ENCODE measurements at places on chromosomes 11 and 22.

- no peak for DNase-seq
Measured at GRCh38 chr11:104098132-104098531, 61.7 kb downstream of the DDI1 start.

DNA sequence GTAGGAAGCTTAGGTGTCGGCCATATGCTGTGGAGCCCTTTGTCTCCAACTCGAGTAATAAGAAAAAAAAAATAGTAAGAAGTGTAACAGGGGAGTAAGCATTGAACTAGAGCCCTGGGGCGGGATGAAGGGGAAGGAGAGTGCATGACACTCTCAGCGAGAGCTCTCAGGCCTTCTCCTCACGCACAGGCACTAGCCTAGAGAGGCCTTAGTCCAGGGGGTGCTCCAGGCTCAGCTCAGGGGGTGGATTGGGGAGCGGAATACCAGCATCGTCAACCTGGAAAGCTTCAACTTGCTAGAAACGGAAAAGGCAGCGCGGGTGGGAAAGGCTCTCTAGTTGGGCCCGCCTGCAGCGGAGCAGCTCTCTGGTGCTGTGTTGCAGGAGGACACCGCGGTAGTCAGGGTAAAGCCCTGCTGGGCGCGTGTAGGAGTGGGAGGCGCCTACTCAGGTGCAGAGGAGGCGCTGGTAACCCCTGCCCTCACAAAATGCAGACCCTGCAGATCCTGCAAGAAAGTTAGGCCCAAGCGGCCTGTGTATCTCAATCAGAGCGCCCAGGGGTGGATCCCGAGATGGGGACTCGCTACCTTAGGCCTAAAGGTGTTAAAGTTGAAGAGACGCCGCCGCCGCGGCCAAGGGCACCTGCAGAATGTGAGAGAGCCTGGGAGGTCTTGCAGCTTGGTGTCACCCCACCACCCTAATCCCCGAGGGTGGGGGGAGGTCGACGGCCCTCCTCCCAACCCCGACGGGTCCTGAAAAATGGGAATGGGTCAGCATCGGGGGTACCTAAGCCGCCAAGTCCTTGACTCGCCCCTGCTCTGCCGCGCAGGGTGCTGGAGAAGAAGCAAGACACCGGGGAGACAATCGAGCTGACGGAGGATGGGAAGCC, 2.8 kb downstream of the SLC17A6 start:
- DNase-seq, result no peak

GRCh38 chr11:86781546-86781945, 18.8 kb upstream of the PRSS23 start:
- no peak for DNase-seq

DNA sequence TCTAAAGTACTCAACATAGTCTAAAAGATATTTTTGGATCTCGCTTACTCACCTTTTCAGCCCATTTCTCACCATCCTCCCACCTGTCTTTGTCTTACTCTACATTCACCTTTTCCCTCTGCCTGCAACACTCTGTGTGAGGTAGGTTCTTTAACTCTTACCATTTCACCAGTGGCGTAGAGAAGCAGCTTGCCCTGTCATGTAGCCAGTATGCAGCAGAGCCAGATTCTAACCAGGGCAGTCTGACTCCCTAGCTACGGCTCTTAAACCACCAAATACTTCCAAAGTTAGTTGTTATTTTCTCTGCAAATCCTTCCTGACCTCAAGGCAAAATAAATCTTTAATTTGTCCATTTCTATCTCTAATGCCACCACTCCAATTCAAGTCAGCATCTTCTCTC, 7.5 kb downstream of the ALG8 start:
- no peak for DNase-seq

GRCh38 chr11:103995896-103996295, 40.5 kb upstream of the DDI1 start:
- DNase-seq, result no peak

GRCh38 chr11:75029836-75030631, 41.3 kb downstream of the NEU3 start:
- DNase-seq, result no peak

GRCh38 chr22:46869831-46870441, 107.5 kb downstream of the TBC1D22A start:
- DNase-seq, result no peak

DNA sequence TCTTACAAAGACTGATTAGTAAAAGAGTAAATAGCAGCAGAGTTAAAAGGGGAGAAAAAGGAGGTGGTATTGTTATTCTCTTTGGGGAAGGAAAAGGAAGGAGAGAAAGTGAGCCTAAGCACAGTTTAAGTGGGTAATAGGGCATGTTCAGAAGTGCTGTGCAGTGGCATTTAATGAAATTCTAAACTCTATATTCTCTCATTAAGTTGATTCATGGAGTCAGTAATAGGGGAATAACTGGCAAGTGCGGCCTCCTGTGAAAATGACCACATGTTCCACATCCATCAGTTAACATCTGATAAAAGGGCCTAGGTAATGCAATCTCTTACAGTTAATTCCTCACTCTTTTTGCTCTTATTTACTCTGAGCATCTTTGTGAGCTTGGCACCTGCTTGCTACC, 516.7 kb downstream of the JRKL start:
- DNase-seq, result no peak

- DNase-seq, result no peak
Measured at GRCh38 chr11:5004424-5005274, 10.0 kb downstream of the OR51L1 start.

- DNase-seq, result no peak
Measured at GRCh38 chr11:96390488-96390792, 627 bp downstream of the JRKL start.

DNA sequence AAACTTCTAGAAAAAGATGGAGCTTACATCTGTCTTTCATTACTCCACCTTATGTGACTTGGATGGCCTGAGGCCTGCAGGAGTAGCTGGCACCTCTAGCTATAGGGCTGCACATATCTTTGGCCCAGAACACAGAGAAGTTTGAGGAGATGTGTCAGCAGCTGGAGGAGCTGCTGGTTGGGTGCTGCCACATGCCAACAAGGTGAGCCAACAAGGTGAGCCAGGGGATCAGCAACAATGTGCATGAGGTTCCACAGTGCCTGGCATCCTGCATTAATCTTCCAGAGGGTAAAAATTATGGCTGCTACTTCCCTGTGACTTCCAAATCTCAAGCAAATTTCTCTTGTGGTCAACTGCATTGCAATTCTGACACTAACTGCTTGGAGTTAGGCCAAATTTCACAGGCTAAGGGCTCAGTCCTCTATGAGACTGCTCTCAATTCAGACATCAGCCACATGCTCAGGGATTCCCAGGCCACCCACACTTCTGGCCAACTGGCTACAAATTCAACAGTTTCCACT, 16.0 kb downstream of the RBM7 start:
- no peak for DNase-seq

- no peak for DNase-seq
Measured at GRCh38 chr11:100689141-100689540, 2.1 kb downstream of the ARHGAP42 start.

DNA sequence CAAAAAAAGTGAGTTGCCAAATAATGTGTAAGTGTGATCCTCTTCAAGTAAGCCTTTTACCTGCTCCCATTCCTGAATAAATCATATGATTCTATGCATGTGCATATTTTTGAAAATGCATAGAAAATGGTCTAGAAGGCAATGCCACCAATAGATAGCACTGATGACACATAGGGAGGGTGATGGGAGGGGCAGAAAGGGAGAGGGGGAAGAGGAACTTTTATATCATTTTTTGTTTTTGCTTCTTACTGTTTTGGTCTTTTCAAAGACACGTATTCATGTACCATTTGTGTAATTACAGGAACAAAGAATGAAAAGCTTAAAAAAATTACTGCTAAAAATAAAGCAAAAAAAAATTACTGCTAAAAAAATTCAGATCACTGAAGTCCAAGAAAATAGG, 60.8 kb downstream of the C11orf58 start:
- DNase-seq, result no peak

GRCh38 chr22:46748908-46749675, 11.0 kb upstream of the CERK start:
- DNase-seq, result no peak

- no peak for DNase-seq
Measured at GRCh38 chr11:77204754-77205466, 76.9 kb downstream of the MYO7A start.

- no peak for DNase-seq
Measured at GRCh38 chr22:34395370-34395769, 475.1 kb upstream of the LARGE1 start.

DNA sequence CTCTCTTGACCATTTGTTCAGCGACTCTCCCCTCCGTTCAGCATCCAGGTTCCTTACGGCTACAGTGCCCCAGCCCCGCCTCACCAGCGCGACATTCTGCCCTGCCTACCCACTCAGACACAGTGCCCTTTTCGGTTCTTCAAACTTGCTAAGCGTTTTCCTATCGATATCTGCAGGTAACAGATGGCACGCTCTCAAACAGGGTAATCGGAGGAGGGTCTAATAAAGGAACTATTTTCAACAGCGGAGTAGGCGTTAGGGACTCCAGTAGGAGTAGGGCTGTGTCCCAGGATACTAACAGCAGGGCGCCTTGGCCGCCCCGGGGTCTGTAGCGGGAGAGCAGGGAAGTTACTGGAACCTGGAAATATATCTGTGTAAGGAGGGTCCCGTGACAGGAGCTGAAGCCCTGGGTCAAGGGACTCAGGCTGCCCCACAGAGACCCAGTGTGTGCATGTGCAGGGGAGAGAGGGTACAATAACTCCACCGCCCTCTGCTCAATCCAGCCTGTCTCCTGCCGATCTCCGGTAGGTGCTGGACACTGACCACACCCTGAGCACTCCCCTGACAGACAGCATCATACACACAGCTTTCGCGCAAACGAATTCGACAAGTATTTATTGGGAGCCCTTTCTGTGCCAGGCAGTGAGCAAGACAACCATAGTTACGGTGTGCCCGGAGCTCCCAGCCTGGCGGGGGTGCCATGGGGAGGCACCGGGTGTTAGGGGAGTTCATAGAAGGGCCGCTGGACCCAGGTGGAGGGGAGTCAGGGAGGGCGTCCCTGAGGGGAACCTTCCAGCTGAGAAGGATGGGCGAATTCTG, 2.1 kb downstream of the KLHL35 start:
- DNase-seq, result no peak

GRCh38 chr22:45223304-45224117, 17.2 kb downstream of the KIAA0930 start:
- no peak for DNase-seq

GRCh38 chr11:27471589-27472397, 797 bp downstream of the LGR4 start:
- no peak for DNase-seq

DNA sequence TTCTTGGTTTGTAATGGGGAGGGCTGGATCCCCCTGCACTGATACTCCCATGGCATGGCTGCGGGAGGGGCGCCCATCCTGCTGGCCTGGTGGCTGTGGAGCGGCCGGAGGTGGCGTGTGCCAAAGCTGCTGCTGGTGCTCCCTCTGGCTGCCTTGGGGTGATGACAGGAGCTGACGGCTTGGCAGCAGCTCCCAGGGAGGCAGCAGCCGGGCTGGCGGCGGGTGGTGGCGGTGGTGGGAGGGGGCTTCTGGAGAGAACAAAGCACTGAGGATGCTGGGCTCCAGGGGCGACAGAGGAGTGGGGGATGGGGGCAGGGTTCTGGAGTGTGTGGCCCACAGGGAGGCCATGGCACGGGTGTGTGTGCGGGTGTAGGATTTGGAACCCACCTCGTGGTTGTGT, 11.4 kb upstream of the MPPED1 start:
- DNase-seq, result no peak

GRCh38 chr22:37032535-37033460, 13.3 kb downstream of the MPST start:
- DNase-seq, result no peak

DNA sequence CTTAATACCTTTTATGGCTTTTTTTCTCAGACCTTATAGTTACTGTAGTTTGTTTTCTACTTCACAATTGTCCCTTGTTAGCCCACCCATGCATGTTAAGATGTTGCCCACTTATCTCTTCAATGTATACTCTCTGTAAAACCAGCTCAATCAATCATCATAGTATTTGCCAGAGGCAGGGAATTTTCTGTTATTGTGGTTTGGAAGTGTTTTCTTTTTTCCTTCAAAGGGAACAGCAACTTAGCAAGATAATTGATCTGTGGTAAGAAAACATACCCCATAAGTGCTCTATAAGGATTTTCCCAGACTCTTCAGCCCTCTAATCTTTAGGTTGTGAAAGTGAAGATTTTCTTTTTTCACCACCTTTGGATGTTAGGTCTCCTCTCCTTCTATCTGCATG, 76.7 kb upstream of the SYT9 start:
- no peak for DNase-seq

DNA sequence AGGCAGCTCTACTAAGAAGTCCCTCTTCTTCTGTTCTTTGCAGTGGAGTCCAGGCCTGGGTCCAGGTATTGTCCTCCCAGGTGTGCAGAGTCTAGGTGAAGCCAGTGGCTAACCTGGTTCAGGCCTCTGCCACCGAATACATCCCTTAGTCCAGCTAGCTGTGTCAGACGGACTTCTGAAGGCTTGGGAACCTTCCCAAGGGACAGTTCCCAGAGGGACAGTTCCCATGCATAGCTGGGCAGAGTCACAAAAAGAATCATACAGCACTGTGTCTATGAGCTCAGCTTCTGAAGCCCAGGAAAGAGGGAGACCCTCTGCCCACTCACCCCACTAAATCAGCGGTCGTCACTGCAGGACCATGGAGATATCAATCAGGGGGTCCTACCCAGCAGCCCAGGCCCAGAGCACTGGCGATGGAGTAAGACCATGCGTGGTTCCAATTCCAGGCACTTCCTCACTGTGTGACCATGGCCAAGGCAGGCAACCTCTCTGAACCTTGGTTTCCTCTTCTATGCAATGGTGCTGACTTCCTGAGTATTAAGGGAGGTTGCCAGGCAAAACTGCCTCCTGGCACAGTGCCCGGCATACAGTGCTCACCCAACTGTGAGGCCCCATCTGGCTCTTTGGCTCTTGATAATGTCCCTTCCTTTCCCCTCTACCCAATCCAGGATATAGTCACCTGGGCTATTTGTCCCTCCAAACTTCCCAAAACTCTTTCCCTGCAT, 3.4 kb downstream of the MS4A10 start:
- DNase-seq, result no peak

GRCh38 chr22:40006641-40007040, 11.9 kb downstream of the FAM83F start:
- DNase-seq, result no peak

DNA sequence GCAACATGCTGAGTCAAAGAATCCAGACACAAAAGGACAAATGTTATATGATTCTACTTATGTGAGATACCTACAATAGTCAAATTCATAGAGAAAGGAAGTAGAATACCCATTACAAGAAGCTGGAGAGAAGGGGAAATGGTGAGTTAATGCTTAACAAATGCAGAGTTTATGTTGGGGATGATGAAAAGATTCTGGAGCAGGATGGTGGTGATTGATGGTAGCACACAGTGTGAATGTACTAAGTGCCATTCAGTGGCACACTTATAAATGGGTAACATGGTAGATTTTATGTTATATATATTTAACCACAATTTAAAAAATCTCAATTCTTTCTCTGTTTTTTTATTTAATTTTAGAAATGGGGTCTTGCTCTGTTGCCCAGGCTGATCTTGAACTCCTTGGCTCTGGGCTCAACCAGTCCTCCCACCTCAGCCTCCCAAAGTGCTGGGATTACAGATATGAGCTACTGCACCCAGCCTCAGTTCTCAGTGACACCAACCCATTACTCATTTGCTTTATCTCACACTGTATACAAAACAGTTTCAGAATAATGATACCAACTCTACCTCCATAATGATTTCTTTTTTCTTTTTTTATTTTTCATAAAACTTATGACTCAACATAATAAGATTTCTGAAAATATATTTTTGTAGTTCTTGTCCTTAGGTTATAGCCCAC, 9.6 kb upstream of the RELA start:
- no peak for DNase-seq

- no peak for DNase-seq
Measured at GRCh38 chr22:31995807-31996206, 47.3 kb upstream of the SLC5A1 start.

Measured in stimulated activated CD8-positive, alpha-beta memory T cell treated with anti-CD3 and anti-CD28 coated beads, Interleukin-7, amount 100 ng/mL, for 48 hours (primary cell).